Fibroblast of the aortic adventitia (primary cell): ENCODE measurements at places on chromosomes 6 and 20. TPM values are rescaled to one million over a fixed set of nuclear protein-coding genes. Genes with fewer than 3 reads are reported as not detected.

- DNase-seq = no peak
Observed at GRCh38 chr6:130882370-130882769, 55.2 kb downstream of the SMLR1 start.

- DNase-seq = no peak
Observed at GRCh38 chr6:73030257-73030656, 195.0 kb downstream of the KHDC1L start.

The MYCT1 gene
- 0.65 and 2.6 TPM in 2 replicates for total RNA-seq

DNA sequence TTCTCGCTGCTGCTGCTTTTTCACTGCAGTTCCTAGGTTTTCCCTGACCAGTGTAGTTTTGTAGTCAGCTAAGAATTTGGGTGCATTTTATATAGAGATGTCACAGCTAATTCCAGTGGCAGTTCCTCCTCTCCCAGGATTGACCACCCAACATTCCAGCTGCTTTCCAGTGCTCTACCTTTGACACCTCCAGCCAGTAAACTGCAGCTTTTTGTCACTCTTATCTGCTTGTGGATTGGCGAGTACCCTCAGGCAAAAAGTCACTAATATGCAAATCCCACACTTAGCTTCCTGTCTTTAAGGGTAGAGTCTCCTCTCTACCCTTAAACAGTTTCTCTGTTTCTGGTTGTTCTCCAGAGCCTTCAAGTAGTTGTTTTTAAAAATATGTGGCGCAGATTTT lies 146.9 kb upstream of the KCNG1 start:
- no peak for DNase-seq

DNA sequence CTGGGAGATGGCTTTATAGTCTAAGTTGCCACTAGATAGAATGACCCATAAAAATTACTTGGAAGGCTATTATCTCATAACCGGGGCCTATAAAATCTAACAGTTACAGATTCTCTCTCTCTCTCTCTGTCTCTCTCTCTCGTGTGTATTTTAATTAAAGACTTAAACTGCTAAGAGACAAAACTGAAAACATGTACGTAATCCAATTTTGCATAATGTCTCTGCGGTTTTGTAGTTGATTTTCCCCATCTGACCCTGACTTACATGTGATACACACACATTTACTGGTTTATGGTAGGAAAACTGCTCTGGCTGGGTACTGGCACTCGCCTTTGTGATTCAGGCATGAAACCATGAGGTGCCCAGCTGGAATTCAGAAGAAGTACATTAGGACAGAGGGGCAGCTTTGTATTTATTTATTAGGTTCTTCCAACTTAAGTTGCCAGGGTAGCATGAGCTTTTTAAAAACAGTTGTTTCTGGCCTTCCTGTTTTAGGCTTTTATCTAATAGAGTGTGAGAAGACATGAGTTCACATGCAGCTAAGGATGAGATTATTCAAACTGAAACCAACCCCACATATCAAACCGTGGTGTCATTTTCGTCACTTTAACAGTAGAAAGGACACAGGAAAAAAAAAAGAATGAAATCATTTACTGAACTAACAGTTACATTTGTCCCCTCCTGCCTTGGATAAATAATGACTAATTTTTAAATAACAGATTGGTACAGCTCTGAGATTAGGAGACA lies 182.5 kb downstream of the GMPR start:
- peak; percentile 60 for DNase-seq

GRCh38 chr6:147170269-147170668 lies 33.9 kb upstream of the STXBP5 start:
- DNase-seq = peak; percentile 96

- no peak for DNase-seq
Observed at GRCh38 chr6:39935241-39935640, 979 bp upstream of the MOCS1 start.

The RIN2 gene
- 36.6 and 61.1 TPM in 2 replicates for total RNA-seq

DNA sequence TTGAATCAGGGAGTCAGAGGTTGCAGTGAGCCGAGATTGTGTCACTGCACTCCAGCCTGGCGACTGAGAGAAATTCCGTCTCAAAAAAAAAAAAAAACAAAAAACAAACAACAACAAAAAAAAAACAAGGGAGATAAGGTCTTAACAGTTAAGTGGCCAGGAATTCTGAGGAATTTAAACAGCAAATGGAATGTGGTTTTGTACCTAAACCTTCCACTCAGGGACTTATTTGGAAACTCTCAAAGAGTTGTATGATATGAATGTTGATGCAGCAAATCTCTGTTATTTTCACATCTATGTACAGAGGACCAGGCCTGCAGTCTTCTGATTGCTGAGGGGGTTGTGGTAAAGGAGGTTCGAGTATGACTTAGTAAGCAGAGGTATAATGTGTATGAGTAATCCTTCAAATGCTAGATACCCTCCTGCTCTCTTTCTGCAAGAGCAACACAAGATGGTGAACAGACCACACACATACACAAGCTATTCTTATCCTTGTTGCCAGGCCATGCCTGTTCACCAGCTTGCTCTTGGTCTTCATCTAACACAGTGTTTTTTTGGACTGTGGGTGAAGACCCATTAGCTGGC lies 174.9 kb upstream of the SCGN start:
- DNase-seq = peak; percentile 55

- no peak for DNase-seq
Observed at GRCh38 chr20:56587307-56588041, 41.6 kb upstream of the TFAP2C start.

The CEP162 gene
- total RNA-seq = 12.4 and 21.4 TPM in 2 replicates

The HTR1E gene
- total RNA-seq = not detected in 2 replicates

- DNase-seq = no peak
Observed at GRCh38 chr20:59350330-59351156, 50.1 kb downstream of the EDN3 start.

GRCh38 chr6:79687759-79688158 lies 56.6 kb downstream of the SH3BGRL2 start:
- no peak for DNase-seq

GRCh38 chr6:169172946-169173345 lies 80.7 kb downstream of the THBS2 start:
- DNase-seq = peak; percentile 45

DNA sequence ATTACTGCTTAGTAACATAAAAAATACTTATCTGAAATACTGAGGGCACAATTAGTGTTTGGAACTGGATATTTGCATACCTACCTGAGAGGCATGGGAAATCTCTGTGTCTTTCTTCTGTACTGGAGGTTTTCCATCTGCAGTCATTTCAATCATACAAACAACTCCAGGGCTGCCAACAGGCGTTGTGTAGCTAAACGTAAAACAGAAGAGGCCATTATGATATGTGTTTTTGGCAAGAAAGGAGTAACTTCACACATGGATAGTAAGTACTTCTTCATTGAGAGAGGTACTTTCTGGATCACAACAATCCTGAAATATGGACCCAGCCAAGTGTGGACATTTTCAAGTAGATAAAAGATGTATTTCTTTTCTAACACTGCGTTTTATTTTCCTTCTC lies 363.4 kb downstream of the PHF3 start:
- no peak for DNase-seq

DNA sequence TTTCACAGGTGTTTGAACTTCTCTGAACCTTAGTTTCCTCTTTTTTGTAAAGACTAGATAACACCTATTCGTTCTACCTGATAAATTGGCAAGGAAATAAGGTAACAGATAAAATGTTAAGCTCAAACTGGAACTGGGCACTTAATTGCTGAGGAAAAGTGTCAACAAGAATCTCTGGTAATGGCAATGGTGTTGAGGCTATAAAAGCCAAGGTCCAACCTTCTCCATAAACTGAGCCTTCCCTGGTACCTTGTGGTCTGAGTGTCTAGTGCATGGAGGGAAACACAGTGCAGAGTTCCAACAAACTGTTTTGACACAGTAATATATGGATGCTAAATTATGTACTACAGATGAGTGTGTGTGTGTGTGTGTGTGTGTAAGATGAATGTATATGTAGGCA lies 33.4 kb upstream of the GSTA4 start:
- no peak for DNase-seq
